ENCODE measurements at places on chromosomes 2 and 18.

DNA sequence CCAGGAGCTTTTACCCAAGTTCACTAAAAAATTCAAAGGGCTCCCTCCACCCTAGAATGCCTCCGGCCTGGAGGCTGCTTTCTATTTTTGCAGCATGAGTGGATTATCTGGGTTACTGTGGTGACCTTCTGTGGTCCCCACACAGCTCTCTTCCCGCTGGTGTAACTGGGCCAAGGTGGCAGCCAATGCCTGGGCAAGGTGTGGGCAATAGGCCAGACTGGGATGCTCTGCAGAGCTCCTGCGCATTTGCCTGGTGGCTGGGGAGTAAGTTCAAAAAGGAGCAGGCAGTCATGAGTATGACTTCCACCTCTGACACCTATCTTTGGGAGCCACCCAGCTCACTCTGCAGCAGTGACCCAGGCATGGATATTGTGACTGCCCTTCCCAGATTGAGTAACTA is 130.5 kb upstream of the SPRED2 start:
- DNase-seq = no peak

GRCh38 chr2:104965900-104966299 is 72.0 kb upstream of the MRPS9 start:
- no peak for DNase-seq

DNA sequence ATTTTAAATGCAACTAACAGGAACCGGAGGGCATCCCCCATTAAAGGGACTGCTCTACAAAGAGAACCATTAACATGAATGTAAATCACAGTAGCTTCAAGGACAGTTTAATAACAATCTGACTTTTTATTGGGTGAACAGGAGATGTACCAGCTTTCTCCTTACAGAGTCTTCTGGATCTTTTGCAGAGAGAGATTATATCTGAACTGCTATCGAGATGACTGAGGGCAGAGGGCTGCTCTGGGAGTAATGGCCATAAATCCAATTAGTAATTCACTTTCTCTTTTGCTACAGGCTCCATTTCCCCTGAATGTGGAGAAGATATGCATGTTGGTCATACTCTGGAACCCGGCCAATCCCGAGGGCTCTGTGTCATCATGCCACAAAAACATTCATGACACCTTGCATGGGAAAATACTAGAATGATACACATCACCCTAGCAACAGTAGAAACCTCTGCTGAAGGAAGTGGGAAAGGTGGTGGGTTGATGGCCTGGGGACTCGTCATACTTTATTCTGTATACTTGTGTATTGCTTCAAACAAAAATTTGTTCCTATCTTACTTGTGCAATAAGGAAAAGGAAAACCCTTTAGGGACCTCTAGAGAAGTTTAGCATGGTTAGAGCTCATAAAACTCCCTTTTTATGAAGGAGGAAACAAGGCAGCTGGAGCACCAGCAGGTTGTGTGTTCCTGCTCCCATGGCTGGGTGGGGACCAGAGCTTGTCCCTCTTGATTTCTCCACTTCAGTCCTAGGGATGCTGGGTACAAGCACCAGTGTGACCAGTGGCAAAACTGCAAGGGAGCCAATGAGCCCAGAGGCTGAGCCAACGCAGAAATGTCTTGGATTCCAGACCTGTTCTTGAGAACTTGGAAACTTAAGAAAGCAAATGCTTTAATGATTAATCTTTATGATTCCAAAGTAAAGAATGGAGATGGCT is 26.0 kb downstream of the CTAGE1 start:
- no peak for DNase-seq

DNA sequence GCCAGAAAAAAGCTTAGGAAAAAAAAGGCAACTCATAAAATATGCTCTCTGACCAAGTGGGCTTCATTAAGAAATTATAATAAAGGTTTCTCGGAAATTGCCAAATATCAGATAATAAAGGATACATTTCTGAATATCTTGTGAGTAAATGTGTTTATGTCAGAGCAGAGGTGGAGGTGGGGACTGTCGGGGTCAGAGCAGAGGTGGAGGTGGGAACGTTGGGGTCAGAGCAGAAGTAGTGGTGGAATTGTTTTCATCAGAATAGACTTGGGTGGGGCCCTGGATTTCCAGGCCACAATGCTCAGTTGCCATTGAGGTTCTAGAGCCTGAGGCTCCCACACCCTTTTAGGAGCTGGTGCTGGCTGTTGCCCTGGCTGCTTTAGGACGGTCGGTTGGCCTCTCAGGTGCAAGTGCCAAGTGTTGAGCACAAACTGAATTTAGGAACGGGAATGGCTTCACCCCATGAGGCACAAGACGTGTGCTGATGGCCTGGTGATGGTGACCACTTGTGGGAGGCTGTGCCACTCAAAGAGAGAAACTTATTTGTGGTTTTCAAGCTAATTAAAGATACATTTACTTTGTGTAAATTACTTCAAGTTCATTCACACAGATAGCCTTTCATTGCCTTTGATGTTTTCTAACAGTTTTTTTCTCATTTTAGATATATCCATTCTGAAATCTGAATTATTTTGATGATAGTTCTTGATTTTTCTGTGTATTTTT is 131.5 kb downstream of the ATP9B start:
- peak; percentile 68 for DNase-seq

DNA sequence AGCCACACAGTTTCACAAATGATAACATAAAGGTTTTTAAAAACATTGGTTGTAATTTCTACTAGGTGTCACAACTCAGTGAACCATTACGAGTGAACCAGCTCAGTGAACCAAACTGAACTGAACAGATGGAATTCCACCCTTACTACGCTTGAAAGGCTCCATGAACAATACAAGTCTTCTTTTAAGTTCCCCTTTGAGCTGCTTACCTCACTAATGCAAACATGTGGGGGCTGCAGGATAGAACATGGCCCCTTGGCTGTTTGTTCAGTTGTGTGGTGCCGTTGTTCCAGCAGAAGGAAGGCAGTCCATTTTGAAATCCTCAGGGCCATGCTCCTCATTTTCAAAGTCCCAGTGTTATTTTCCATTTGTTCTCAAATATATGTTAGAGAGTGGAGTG is 30.7 kb upstream of the KLHL14 start:
- no peak for DNase-seq

- DNase-seq = no peak
These were observed 50.3 kb upstream of the TLK1 start for GRCh38 chr2:171210864-171211431.

DNA sequence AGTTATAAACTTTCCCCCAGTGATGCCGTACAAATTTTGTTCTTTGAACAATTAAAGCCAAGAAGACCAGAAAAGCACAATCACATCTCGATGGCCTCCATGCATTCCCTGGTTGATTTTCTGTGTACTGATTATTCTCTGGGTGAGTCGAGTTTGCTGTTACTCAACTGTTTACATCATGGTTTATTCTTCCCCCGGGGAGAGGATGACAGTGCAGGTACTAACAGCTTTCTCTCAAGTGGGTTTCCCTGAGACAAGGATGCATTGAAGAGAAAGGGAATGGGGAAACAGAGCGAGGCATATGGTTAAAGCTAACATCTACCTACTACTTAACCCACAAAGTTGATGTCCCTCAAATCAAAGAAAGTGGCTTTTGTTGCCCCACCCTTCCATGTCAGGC is 410.8 kb upstream of the FANCL start:
- no peak for DNase-seq

DNA sequence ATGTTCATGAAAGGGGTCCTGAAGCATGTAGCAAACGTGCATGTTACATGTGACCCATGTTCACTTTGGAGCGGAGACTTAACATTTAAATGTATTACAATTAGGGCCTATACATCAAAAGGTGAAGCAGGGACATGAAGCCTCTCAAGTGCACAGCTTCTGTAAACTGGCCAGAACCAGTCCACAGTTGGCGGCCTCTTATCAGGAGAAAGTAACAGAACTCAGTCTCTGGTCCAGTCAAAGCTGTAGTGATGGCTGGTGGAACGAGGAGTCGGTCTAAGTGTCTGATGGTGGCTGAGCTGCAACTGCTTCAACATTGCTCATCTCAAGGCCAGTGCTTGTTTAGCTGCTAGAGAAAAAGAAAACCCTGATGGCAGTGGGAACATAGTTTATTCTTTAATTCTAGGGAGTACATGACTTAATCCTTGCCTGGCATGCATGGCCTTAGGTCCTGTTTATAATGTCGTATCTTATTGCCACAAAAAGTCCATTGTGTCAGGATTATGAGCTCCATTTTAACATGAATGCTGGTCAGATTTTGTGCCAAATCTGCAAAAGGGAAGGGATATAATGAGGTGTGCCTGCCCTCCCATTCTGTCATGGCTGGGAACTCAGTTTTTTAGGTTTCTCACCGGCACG is 22.2 kb upstream of the YES1 start:
- DNase-seq = no peak

- DNase-seq = no peak
These were observed 13.8 kb downstream of the FAM210A start for GRCh38 chr18:13712400-13713131.

DNA sequence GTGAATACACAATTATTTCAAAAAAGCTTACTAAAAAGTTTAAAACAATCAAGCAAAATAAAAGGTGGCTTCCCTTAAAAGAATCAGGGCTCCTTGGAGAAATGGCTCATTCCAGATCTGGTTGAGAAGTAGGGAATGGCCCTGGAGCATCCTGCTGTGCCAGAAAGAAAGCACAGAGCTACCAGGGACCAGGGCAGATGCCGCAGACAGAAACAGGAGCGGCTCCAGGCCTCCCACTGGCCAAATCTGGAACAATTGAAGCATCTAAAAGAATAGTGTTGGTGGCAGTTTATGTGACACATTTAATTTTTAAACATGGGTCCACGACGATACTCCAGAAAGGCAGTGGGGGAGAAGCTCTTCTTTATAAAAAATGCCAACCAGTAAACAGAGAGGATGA is 75.5 kb downstream of the GBX2 start:
- DNase-seq = no peak

GRCh38 chr2:61640406-61640805 is 102.2 kb upstream of the XPO1 start:
- DNase-seq = no peak

- DNase-seq = no peak
These were observed 90.7 kb downstream of the POLR1A start for GRCh38 chr2:86015006-86015405.

- no peak for DNase-seq
These were observed 5.1 kb downstream of the SPTBN1 start for GRCh38 chr2:54461261-54461660.

DNA sequence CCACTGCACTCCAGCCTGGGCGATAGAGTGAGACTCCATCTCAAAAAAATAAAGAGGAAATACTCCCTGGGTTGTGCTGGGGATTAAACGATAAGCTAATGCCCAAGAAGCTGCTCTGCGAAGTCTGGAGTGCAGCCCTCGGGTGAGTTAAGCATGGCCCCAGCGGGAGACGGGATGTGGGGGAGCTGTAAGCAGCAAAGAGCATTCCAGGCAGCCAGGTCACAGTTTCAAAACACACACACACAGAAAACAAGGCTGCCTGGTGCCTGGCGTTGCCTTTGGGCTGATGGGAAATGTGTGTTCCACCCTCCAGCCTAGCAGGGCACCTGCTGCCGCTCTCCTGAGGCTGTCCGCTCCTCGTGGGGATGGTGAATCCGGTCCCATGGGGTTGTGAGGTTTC is 24.1 kb downstream of the ODC1 start:
- DNase-seq = no peak

DNA sequence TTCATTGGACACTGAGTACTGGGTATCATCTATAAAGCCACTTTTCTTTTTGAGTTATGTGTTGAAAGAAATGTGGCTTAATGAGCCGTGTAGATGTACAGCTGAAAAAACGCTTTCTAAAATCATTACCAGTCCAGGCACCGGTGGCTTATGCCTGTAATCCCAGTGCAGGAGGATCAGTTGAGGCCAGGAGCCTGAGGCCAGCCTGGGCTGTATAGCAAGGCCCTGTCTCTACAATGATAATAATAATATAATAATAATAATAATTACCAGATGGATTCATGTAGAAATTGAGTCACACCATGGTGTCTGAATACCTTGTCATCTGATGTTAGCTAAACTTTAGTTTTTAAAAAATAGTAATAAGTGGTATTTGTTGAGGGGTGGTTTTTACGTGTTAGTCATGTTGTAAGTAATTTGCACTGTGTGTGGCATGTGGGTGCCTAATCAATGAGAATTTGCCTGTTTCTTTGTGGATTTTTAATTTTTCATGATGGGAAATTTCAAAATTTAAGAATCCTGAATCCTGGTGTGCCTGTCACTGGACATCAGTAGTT is 30.1 kb downstream of the NCK2 start:
- no peak for DNase-seq

DNA sequence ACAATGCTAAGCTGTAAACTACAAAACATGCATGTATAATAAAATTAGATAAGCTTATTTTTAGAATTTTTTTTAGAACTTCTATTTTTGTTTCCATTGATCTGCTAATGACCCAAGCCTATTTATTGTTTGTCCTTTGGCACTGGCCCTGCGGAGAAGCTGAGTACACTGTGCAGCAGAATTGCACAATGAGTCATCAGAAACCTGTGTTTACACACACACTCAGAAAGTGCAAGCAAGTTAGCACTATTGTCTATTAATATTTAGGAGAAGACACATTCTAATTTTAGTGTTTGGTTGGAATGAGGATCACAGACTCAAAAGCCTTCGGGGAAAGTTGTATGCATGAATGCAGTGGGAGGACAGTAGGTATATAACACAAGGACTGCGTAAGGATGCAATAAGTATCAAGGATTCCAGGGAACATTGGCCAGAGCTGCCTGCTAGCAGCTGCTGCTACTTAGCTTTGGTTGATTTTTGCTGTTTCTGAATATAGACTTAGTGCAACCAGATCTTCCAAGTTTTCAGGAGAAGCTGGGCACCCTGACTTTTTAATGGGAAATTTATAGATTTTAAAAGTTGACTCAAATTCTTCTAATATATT is 128.2 kb downstream of the KCNH7 start:
- DNase-seq = no peak

DNA sequence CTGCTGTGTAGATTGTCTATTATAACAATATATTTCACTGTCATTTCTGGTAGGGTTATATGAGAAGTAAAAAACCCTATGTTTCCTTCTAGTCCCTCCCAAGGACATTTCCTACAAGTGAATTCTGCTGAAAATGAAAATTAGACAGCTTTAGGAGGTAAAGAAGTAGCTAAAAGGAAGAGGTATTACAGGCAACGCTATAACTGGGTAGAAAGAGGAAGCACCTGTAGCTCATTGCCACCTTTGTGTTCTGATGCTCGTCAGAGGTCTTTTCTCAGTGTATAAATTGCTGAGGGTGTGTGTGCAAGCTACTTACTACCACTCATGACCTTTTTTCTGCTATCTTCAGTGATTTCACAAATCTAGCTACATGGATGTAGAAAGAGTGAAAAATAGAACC is 1.4 kb downstream of the DNAJC10 start:
- no peak for DNase-seq

GRCh38 chr18:2948038-2948437 is 64.9 kb downstream of the LPIN2 start:
- no peak for DNase-seq

GRCh38 chr18:61957801-61958516 is 65.2 kb upstream of the RNF152 start:
- no peak for DNase-seq

GRCh38 chr2:228533156-228533555 is 351.7 kb upstream of the SPHKAP start:
- no peak for DNase-seq

DNA sequence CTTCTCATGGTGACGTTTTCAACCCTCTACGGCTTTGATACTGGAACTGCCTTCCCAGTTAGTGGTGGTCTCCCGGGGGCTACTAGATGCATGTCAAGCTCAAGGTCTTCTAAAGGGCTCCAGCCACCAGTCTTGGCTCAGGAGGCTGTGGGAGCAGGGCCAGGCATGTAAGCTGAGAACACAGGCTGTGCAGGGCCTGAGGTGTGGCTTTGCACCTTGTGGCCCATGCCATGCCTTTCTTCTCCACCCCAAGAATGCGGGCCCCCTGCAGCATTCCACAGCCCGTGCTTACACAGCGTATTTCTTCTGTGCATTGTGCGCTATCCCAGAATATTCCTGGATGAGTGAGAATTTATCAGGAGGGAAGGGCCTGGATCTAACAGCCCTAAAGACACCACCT is 144.9 kb downstream of the SEPTIN10 start:
- peak; percentile 36 for DNase-seq

All from lower lobe of right lung (tissue), 2 donors.